Mesendoderm (in vitro differentiated cells): ENCODE measurements at places on chromosomes 5 and 9.

- no peak for DNase-seq
These were observed 40.4 kb upstream of the SPATA31C2 start for GRCh38 chr9:88178641-88179040.

- DNase-seq, result no peak
These were observed 194.6 kb downstream of the OLFM1 start for GRCh38 chr9:135281791-135282737.

- DNase-seq, result no peak
These were observed 4.4 kb downstream of the SPRY4 start for GRCh38 chr5:142320430-142320738.

DNA sequence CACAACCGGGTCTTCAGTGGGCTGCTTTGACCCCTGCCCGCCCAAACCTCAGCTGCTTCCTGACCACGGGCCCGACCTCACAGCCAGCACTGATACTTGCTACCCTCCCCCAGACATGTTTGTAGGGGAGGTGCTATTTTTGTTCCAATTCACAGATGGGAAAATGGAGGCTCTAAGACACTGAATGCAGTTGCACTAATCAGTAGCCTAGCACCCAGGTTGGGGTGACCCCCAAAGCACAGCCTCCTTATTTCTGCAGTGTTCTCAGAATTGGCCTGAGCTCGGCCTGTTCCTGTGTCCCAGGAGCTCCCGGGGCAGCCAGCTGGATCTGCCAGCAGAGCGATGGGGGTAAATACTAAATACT, 22.6 kb downstream of the LAMC3 start:
- DNase-seq, result no peak

GRCh38 chr9:37913480-37914153, 9.7 kb upstream of the SLC25A51 start:
- peak; percentile 95 for DNase-seq

GRCh38 chr9:120677965-120678364, 36.3 kb downstream of the MEGF9 start:
- no peak for DNase-seq

DNA sequence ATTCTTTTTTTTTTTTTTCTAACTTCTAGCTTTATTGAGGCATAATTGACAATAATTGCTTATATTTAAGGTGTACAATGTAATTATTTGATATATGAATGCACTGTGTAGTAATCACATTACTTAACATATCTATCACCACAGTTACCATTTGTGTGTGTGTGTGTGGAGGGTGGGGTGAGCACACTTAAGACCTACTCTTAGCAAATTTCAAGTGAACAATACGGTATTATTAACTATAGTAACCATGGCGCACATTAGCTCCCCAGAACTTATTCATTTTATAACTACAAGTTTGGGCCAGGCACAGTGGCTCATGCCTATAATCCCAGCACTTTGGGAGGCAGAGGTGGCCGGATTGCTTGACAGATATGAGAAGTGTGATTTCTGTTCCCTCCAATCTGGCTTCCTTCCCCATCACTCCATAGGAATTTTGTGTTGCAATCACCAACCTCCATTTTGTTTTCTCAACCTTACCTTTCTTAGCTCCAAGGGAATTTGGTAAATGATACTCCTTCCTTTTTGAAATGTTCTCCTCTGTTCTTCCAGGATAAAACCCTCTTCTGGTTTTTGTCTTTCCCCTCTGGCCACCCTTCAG, 14.9 kb downstream of the TXN start:
- peak; percentile 69 for DNase-seq

DNA sequence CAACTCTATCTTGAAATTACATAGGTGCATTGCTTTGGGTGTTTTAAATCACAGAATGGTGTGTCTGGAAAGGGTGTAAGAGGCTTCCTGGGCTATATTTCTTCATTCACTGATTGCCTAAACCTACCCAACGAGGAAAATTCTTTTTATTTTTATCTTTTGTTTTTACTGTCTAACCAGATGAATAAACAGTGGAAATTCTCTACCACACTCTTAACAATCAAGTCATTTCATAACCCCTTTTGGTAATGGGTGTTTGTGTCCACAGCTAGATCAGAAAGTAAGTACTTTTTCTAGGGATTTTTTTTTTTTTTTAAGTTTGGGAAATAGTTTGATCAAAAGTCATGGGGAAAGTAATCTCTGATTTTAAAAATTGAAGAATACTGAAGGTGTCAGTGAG, 27.6 kb upstream of the C5orf47 start:
- no peak for DNase-seq

GRCh38 chr5:126540631-126541030, 54.4 kb downstream of the ALDH7A1 start:
- DNase-seq, result no peak

DNA sequence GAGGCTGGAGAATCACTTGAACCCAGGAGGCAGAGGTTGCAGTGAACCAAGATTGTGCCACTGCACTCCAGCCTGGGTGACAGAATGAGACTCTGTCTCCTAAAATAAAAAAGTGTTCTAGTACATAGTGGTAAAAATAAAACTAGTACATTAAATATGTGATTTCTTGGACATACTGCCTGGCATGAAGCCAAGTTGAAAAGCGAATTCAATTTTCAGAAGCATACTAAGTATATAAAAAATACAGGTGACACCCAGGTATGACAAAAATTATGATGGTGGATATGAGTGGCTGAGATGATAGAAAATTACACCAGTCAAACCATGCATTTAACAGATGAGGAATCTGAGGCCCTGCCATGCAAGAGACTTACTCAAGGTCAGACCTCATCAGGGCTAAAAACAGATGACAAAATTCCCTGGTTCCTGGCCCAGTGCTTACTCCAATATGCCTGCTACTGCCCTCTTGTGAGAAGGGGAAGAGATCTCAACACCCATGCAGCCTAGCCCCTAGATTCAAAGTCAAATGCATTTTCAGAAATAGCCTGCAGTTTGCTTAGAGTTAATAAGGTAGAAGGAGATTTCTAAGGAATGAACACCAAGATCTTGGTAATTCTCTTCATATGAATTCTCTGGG, 46.6 kb upstream of the GNPDA1 start:
- DNase-seq, result peak; percentile 66

DNA sequence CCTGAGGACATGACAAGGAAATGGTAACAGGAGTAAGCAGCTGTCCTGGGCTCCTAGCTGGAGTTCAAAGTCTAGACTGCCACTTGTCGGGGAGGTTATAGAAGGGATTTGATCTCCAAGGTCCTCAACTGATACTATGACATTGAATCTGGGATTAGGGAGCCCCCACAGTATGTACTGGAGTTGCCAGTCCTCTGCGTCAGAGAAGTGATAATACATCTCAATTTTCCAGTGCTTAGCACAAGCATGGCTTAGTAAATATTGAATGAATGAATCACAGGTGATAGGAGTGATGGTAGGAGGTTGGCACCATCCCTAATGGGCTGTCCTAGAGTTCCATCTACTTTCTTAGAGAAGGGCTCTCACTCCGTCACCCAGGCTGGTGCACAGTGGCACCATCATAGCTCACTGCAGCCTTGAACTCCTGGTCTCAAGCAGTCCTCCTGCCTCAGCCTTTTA, 6.2 kb upstream of the TPM2 start:
- no peak for DNase-seq

- no peak for DNase-seq
These were observed 15.5 kb downstream of the CARD19 start for GRCh38 chr9:93111371-93112115.

DNA sequence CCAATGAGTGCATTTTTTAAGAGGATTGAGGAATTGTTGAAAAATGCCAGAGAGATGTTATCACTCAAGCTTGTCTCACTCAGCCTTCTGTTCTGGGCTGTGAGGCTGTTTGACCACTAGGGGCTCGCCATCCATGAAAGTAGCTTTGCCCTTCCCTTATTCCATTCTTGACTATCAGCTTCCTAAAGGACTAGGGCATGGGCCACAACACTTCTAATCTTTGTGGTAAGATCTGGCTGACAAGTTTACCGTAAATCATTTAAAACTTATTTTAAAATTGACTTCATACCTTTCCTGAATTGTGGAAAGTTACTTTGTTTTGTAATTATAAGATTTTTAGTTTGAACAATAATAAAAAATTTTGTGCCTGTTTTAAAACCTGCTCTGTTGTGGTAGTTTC, 49.5 kb downstream of the TJP2 start:
- peak; percentile 98 for DNase-seq

DNA sequence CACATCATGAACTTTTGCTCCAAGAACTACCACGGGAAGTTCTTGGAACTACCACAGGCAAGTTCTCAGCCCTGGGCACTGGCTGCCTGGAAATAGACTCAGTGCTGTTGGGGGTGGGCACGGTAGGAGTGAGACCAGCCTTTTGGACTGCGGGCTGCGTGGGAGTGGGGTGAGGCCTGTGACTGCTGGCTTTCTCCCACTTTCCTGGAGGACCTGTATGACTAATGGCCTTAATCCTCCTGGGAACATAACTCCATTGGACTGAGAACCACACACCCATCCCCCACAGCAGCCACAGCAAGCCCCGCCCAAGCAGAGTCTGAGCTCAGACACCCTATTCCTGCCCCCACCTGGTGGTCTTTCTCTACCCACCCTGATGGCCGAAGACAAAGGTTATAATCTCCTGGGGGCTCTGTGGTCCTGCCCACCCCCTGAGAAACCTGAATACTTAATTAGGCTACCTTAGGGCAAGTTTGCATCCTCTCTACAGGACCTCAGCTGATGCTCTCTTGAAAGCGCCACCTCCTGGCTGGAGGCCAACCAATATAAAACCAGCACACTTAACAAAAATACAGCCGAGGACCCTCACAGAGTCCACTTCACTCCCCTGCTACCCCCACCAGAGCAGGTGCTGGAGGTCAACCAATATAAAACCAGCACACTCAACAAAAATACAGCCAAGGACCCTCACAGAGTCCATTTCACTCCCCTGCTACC, 112.6 kb downstream of the CACNA1B start:
- DNase-seq, result no peak

DNA sequence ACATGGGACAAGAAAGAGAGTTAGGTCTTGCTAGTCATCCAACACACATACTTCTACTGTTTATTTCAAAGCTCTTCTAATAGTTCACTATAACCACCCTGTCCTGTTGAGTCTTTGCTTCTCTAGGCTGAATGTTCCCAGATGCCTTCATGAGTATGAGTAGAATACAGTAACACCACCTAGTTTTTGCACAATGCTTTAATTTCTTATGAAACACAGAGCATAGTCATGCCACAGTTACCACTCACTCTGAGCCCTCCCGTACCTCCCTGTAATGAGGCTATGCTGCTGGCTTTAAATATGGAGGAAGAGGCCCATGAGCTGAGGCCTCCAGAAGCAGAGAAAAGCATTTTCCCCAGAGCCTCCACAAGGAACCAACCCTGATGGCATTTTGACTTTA, 75.0 kb upstream of the SLC1A3 start:
- no peak for DNase-seq

- peak; percentile 36 for DNase-seq
These were observed 48.8 kb downstream of the HSD17B3 start for GRCh38 chr9:96253059-96253696.

DNA sequence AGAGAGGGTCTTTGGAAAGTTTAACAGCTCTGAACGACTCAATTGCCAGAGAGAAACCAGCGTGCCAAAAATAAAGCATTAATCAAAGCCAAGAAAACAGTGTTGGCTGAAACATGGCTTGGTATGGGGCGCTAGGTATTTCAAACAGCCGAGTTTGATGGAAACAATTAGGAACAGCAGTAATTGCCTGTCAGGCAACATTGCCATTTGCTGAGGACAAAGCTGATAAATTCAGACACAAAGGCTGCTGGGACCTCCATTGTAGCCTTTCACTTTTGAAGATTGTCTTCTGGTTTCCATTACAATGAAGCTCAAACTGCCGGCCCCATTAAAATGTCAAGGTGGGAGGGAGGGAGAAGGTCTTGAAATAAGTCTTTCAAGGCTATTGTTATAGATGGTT, 125.4 kb upstream of the SPDL1 start:
- DNase-seq, result no peak

DNA sequence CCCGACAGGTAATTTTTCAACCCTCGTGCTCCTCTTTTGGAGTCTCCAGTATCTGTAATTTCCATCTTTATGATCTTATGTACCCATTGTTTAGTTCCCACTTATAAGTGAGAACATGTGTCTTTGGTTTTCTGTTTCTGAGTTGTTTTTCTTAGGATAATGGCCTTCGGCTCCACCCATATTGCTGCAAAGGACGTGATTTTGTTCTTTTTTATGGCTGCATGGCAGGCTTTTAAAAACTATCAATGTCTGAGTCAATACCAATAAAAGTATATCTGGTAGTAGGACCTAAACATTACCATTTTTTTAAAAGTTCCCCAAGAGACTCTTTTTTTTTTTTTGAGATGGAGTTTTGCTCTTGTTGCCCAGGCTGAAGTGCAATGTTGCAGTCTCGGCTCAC, 3.9 kb upstream of the SLC26A2 start:
- no peak for DNase-seq

DNA sequence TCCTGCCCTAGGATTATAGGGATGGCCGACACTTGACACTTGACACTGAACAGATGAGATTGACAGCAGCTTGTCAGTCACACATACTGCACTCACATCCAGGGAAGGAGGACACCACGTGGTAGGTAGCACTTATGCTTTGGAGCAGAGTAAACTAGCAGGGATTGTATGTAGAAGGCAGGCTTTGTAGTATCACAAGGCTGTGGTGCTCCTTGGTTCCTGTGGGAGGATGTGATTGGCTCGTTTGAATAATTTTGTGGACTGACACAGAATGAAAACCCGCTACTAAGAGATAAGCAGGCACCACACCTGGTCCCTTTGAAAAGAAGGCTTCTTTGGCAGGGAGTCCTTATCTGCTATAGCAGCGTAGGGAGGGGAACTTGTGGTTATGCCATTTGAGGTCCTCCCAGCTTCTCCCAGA, 63.6 kb upstream of the IL12B start:
- DNase-seq, result peak; percentile 74

- no peak for DNase-seq
These were observed 1.4 kb downstream of the SAP30L start for GRCh38 chr5:154447089-154447725.

DNA sequence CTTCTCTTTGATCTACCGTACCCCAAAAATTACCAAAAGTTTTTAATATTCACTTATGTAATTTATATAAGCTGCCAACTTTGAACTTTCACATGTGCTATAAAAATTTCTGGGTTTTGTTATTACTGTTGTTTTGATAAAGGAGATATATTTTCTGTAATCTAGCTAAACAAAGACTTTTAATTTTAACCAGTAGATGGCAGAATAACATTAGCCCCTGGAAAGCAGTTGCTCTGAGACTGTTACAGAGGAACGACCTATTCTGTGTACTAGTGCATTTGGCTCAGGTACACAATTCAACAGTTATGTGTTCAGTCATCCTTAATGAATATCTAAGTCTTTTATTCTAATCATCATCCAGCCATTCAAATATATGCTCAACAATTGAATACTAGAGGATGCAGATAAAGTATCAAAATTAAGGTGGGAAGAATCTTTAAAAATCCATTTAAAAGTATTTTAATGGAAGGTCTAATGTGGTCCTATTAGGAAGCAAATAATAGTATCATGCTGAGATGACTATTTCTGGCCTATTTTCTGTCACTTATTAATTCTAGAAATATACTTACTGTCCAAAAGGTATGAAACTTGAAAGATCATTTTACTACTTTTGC, 8.6 kb downstream of the KLHL9 start:
- peak; percentile 35 for DNase-seq

GRCh38 chr9:122912671-122912963, 506 bp downstream of the ZBTB6 start:
- no peak for DNase-seq
